ENCODE measurements at places on chromosomes 7 and 10.

DNA sequence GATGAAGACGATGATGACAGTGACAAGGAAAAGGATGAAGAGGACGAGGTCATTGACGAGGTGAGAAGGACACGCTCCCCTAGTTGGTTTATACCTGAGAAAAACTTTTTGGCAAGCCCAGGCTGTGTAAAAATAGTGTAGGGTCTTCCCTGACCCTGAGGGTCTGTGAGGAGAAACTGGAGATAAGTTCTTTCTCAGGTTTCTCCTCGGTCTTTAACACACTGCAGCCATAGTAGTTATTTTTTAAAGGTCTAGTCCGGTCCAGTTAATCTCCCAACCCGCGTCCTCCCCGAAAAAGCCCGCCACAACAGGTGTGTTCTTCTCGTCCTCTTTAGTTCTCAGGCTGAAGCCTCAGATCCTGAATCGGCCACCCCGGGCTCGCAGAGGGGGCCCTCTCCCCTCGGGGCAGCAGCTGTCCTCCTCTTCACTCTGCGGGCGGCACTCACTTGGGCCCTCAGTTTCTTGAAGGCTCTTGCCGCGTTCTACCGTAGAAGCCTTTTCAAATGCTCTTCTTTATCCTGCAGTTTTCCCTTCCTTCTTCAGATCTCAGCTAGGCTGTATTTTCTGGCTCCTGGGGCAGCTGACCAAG is 411 bp downstream of the BCCIP start:
- no peak for DNase-seq

- DNase-seq = no peak
Observed at GRCh38 chr10:129690248-129691070, 223.4 kb downstream of the MGMT start.

- DNase-seq = peak; percentile 59
Observed at GRCh38 chr7:5598769-5599371, 175.2 kb upstream of the TNRC18 start.

DNA sequence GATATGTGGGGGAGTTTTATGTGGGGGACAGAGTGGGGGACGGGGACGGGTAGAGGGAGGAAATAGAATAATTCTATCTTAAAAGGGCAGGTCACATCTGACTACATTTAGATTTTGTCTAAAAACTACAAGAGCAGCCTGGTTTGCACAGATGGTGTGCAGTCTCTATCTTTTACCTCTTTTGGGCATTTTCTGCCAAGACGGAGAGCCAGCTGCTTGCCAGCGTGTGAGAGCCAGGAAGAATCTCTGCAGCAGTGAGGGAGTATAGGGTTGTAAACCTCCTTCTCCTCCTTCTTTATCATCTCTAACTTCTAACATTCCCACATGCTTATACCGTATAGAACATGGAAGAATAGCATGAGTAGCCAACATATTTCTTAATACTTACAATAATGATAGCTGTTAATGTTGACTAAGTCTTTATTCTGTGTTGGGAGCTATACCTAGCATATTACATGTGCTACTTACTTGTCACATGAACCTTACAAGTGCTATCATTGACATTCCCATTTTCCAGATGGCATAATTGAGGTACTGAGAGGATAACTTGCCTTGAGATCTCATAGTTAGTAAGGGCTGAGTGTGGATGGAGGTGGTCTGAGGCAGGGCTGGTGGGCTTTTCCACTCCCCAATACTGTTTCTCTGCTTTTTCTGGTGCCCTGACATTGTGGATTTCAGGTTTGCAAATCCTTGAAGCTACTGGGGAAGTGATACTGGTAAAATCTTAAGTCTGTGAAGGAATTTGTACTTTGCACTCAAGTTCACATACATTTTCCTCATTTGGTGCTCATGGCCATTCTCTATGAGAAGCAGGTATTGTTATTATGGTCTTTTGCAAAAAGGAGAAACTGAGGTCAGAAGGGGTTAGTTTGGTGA is 1.1 kb downstream of the ENTPD1 start:
- DNase-seq = no peak

DNA sequence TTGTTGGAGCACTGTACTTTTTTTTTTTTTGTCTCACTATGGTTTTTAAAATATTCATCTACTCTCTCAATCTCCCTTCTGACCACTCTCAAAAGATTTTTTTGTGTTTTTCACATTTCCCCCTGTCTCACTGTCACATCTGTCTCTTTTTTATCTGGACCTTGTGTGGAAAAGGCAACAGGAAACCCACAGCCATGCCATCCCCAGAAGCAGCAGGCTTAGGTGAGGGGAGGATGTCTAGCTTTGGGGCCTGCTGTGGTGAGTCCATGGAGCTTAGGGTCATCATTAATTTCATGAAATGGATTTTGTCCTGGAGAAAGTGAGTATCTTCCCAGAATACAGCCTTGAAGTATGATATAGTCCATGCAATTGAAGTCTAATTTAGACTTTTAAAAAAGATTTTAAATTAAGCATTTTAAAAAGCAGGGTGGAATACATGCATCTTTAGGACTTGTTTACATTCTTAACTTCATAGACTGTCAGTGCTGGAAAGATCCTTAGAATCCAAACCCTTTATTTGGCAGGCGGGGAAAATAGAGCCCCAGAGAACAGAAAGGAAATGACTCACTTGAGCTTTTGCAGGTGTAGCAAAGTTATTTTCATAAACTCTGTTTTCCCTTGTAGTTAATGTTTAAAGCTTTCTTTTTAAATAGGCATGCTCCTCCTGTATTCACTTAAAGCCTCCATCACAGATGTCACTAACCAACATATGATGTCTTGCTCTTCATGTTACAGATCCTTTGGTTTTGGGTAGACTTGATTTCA is 25.1 kb downstream of the MINDY4 start:
- no peak for DNase-seq

DNA sequence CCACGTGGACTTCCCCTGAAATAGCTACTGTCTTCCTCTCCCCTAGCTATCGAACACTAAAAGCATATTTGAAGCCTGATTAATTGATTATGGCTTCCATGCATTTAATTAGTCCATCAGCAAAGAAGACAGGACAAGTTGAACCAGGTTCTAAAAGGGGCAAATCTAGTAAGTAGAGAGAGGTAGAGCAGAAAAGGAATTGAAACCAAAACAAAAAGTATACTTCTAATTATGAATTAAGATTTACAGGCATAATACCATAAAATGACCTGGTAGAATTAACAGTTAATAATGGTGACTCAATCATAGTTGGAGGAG is 393 bp upstream of the DNAJC1 start:
- DNase-seq = no peak

DNA sequence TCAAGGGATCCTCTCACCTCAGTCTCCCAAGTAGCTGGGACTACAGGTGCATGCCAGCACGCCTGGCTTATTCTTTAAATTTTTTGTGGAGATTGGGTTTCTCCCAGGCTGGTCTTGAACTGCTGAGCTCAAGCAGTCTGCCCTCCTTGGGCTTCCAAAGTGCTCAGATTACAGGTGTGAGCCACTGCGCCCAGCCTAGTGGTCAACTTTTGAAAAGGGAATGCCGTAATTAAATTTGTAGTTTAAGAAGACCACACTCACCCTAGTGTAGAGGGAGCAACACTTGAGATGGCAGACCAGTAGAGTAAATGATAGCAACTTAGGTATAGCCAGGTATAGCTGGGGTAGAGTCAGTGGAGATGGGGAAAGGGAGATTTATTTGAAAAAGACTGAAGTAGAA is 17.6 kb downstream of the ZRANB1 start:
- DNase-seq = no peak

DNA sequence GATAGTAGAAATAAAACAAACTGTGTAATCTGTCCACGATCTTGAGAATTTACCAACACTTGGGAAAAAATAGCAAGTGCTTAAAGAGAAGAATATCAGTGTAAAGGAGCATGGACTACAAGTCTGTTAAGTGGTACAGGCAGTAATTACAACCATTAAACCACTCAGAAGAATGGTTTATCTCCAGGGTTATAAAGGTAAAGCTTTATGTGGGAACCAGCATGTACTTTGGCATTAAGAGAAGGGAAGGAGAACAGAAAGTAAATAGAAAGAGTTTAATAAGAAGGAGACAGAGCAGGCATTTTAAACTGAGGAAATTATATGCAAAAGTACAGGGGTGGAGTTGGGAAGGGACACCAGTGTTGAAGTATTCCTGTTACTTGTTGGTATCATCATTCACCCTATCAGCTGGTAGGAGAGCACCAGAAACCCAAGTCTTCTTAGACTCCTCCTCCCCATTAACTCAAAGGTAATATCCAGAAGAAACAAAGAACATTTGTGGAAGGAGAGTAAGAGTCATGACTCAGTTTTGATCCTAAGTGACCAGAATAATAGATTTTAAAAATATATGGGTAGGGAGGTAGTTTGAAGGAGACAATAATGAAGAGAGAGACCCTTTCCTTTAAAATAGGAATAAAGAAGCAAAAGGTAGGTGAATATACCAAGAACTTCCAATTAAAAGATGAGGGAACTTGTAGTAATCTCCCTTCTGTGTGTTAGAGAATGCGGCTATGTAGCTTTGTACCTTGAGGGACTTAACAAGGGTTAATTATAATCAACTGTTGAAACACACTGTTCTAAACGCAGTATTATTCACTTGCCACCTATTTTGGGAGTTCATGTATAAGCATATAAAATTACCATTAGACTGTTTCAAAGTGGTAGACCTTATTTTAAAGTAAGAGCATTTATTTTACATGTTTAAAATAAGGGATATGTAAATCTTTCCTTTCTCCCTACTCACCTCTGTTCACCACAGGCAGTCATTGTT is 92.1 kb upstream of the STRIP2 start:
- DNase-seq = no peak

GRCh38 chr7:28152594-28152993 is 28.0 kb downstream of the JAZF1 start:
- DNase-seq = no peak

- DNase-seq = no peak
Observed at GRCh38 chr10:115882021-115882420, 391.0 kb downstream of the GFRA1 start.

- DNase-seq = no peak
Observed at GRCh38 chr10:129605986-129606518, 139.0 kb downstream of the MGMT start.

DNA sequence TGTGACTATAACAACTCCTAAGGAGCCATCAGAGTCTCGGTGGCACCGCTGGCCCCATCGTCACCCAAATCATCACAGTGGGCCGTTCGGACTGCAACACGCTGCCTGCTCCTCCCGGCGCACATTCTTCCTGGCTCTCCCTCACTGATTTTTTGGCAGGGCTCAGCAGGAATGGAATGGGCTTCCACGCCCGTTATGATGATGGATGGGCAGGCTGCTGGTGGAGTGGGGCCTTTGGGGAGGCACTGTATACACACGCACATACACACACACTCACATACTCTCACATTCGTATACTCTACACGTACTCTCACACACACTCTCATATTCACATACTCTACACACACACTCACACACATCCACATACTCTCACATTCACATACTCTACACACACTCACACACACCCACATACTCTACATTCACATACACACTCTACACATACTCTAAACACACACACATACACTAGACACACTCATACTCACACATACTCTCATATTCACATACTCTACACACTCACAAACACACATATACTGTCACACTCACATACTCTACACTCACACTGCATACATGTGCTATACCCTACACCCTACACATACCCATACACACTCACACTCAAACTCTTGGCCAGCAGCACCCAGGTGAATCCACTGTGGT is 99.8 kb downstream of the KCNMA1 start:
- DNase-seq = no peak

GRCh38 chr10:102650655-102651454 is 6.6 kb downstream of the TRIM8 start:
- DNase-seq = no peak

- DNase-seq = no peak
Observed at GRCh38 chr7:50580057-50580456, 14.9 kb upstream of the DDC start.

GRCh38 chr10:91798649-91799611 is 704 bp downstream of the TNKS2 start:
- no peak for DNase-seq

DNA sequence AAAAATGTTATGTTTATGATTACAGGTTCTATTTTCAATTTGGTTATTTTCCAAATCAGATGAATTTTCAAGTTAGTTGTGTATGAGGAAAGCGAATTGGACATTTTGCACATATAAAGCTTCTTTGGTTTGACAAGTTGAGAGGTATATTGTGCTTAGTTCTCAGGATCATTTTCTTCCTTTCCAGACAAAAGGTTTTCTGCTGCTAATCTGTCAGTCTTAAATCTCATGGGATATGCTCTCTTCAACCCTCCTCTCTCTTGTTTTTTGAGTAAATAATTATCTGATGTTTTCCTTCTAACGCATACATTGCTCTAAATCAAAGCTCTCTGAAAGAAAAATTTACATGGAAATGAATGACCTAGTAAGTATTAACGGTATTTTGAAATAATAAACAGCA is 77.9 kb downstream of the PPP1R3A start:
- no peak for DNase-seq

GRCh38 chr10:75168275-75168674 is 42.3 kb upstream of the VDAC2 start:
- no peak for DNase-seq

- no peak for DNase-seq
Observed at GRCh38 chr7:1055956-1056784, 11.8 kb downstream of the GPR146 start.

- DNase-seq = peak; percentile 36
Observed at GRCh38 chr7:22723181-22723601, 3.8 kb upstream of the IL6 start.

DNA sequence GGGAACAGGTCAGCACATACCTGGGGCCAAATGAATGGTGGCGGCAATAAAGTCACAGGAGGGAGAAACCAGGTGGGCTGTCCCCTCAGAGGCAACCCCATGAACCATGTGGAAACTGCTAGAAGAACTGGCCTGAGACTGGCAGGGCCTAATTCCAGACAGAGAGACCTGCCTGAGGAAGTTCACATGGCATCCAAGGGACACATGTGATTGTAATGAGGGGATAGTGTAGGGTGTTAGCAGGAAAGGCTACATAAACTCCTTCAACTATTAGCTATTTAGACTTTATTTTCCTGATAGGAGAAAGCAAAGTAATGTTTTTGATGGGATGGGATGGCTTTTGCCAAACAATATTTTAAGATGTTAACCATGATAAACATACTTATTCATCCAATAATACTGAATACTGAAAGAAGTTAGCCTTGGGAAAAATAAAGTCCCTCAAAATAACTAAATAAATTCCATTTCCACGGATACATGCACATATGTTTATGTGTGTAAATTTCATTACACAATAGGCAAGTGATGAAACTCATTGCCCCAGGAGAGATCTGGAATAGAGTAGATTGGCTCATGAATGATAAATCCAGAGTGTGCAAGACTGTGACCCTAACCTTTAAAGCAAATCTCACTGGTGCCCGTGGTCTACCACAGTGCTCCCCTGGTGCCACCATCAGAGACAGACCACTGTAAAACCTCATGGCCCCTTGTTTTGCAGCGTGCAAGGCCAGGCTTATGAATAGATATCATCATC is 137.0 kb downstream of the NRF1 start:
- no peak for DNase-seq

DNA sequence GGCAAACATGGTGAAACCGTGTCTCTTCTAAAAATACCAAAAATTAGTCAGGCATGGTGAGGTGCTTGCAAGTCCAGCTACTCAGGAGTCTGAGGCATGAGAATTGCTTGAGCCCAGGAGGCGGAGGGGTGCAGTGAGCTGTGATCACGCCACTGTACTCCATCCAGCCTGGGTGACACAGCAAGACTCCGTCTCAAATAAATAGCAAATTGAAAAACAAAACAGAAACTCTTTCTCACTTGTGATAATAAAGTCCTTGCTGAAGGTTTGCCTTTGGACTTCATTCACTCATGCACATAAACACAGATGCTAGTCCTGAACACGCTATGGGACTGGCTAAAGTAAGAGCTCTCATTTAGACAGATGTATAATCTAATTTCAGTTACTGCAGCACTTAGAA is 37.6 kb downstream of the ANK3 start:
- DNase-seq = no peak

GRCh38 chr10:102003541-102003940 is 52.4 kb downstream of the ARMH3 start:
- DNase-seq = no peak
